ENCODE measurements at places on chromosomes 4 and X.

GRCh38 chr4:174317531-174317930, 33.8 kb downstream of the CEP44 start:
- DNase-seq = no peak

- DNase-seq = no peak
Observed at GRCh38 chrX:155534800-155535199, 76.4 kb upstream of the F8A3 start.

- DNase-seq = no peak
Observed at GRCh38 chr4:87592124-87592523, 16.2 kb upstream of the DSPP start.

- DNase-seq = no peak
Observed at GRCh38 chr4:103497692-103498091, 222.1 kb downstream of the TACR3 start.

DNA sequence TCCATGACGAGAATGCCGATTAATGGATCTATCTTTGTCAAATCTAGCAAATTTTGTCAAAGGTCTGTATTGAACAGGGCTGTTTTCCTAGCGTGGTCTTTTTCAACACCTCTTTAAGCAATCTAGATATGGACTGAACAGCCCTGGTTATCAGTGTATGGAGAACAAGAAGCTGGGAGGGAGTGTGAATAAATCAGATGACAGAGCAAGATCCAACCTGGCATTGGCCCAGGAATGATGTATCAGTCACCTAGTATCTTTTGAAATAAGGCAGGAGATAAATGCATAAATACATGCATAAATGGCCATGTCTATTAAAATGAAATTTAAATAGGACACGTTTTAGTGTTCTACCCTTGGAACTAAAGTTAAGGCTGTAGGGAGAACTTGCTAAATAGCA, 15.7 kb upstream of the AP1S2 start:
- no peak for DNase-seq

DNA sequence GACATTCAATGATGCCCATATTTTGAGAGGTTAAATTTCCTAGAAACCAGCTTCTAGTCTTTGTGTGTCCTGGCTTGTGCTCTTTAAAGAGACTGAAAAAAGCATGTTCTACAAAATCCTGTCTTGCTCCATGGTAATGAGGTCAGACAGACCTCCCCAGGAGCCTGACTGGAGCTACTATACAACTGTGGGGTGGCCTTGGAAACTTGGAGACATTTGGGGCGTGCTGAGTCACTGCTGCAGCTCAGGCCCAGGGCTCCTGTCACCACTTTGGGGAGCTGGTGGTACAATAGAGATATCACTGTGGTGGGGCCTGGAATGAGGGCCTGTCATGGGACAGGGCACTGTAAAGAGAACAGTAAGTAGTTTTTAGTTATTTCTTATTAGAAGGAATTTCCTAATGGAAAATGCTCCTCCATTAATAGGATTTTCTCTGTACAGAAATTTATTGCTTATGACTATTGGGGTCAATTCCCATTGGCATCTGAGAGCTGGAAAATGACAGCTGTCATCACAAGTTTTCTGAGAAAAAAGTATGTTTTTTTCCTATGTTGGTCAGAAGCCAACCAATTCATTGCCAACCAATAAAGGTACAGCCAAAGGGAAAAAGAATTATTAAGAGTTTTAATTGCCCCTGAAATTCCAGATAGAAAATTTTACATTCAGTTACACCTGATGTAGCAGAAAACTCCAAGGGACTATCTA, 207.4 kb upstream of the JADE1 start:
- DNase-seq = no peak

GRCh38 chr4:185723631-185724260, 88.2 kb downstream of the SORBS2 start:
- no peak for DNase-seq

DNA sequence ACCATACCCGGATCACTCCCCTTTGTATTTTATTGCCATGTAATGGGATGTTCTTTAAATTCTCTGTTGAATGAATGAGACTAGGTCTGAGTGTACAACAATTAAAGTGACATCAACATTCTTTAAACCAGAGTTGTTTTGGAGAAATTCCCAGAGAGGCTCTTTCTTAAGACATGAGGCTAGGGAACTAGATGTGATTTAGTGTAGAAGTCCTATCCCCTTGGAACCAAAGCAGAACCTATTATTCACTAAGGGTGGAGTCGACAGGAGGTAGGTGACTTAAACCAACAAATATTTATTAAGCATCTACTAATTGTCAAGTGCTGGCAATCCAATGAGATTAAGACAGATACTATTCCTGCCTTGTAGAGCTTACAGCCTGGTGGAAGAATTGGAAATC, 1.7 kb downstream of the EIF1AX start:
- no peak for DNase-seq

GRCh38 chr4:30720021-30720660, at the start of gene PCDH7:
TSS of gene PCDH7 (plus strand) at chr4:30720369. CDS start at chr4:30721423, 1,054 bp downstream.
- no peak for DNase-seq

GRCh38 chr4:69239557-69240168, 25.1 kb upstream of the UGT2B11 start:
- no peak for DNase-seq

- DNase-seq = no peak
Observed at GRCh38 chr4:163693211-163693610, 198.7 kb downstream of the TMA16 start.

GRCh38 chr4:4388836-4389575, 2.1 kb downstream of the NSG1 start:
- no peak for DNase-seq

- DNase-seq = no peak
Observed at GRCh38 chrX:135395064-135395463, 26.7 kb upstream of the SMIM10L2A start.

GRCh38 chrX:31604629-31605221, 532.9 kb upstream of the FTHL17 start:
- no peak for DNase-seq

DNA sequence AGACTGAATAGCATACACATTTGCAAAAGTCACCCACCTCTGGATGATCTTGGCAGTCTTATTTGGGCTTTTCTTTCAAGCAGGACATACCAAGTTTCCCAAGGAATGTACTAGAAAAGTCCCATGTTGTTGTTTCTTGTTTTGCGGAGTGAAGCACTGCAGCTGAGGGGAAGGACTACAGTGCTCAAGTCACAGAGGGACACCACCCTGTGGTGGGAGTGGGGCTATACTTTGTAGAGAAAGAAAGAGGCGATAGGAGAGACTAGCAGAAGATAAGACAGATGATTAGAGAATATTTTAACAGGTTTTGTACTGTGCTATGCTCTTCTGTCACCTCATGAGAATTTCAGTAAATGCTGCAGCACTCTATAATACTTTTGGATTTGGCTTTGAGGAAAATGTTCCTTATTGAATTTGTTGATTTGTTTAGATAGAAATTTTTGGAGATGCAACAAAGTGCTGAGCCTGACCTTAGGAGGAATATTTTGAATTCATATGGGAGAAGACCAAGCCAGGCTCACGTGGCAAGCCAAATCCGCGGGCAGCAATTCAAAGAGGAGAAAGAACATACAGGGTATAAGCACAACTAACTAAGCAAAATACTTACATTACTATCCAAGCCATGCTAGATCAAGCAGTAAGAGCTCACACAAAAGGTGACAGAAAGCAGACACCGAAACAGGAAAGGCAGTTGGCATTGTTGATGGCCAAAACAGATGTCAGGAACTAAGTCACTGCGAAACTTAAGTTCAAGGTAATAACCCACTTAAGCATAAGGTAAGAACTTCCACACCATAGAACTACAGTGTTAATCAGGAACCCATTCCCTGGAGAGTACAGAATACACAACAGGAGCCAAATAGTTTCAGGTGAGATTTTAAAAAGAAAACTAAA, 280.3 kb upstream of the INTU start:
- DNase-seq = no peak

- DNase-seq = no peak
Observed at GRCh38 chr4:186669159-186669731, 54.4 kb downstream of the FAT1 start.

DNA sequence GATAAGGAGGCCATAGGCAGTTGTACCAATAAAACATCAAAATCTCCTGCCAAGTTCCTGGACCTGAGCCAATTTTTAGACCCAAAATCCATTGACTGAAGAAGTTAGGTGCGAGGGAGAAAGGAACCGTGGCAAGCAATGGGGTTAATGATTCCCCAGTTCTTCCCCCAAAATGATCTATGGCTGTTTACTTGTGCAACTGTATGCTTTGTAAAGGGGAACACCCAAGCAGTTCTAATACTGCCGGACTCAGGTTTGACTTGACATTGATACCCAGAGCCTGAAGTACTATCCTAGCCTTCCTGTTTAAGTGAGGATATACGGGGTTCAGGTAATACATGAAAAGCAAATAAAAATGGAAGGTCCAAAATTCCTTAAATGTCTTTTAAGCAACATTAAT, 6.7 kb upstream of the EIF4E start:
- no peak for DNase-seq

DNA sequence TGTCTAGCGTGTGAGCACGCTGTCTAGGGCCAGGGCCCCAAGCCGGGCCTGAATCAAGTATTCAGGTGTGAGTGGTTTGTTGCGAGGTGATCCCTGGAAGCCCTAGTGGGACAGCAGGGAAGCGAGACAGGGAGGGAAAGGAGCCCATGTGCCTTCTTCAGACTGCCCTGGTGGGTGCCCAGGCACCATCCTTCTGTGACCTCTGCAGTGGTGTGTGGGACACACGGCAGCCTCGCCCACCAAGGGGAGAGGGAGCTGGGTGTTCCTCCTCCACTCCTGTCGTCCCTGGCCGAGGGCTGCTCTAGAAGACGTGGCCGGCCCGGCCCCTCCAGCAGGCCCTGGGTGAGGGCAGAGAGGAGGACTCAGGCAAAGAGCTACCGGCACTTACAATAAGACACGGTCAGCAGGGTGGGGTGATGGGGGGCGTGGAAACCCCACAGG, 47.4 kb downstream of the HTRA3 start:
- no peak for DNase-seq

GRCh38 chrX:85052636-85053343, 49.1 kb downstream of the APOOL start:
- no peak for DNase-seq

DNA sequence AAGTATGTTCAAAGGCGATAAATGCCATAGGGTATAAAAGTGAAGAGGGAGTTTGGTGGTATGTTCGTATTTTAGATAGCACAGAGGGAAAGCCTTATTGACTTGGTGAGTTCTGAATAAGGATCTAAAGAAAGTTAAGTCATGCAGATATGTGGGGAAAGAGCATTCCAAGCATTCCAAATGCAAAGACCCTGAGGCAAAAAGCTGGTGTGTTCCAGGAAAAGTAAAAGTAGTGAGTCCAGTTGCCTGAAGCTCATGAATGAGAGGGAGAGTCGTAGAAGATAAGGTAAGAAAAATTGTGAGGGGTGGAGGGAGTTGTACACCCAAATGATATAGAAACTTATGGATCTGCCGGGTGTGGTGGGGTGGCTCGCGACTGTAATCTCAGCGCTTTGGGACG, 426.7 kb downstream of the RPA4 start:
- no peak for DNase-seq

- DNase-seq = no peak
Observed at GRCh38 chr4:133102612-133103409, 46.3 kb upstream of the PCDH10 start.

GRCh38 chrX:102154218-102154860, 1.4 kb downstream of the BEX5 start:
- DNase-seq = peak; percentile 8

DNA sequence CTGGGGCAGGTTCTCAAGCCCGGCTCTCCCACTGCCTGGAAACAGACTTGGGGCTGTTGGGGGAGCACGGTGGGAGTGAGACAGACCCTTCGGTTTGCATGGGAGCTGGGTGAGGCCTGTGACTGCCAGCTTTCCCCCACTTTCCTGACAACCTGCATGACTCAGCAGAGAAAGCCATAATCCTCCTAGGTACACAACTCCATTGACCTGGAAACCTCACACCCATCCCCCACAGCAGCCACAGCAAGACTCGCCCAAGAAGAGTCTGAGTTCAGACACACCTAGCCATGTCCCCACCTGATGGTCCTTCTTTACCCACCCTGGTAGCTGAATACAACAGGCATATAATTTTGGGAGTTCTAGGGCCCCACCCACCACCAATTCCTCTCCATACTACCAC, 57.6 kb upstream of the UBQLN2 start:
- DNase-seq = no peak

GRCh38 chrX:150502091-150502490, 66.3 kb upstream of the MTM1 start:
- DNase-seq = no peak

GRCh38 chrX:109954333-109954732, 48.6 kb upstream of the TMEM164 start:
- peak; percentile 21 for DNase-seq

GRCh38 chrX:132676561-132677186, 187.8 kb upstream of the MBNL3 start:
- DNase-seq = peak; percentile 30

GRCh38 chr4:70008771-70009170, 13.0 kb downstream of the STATH start:
- DNase-seq = no peak

DNA sequence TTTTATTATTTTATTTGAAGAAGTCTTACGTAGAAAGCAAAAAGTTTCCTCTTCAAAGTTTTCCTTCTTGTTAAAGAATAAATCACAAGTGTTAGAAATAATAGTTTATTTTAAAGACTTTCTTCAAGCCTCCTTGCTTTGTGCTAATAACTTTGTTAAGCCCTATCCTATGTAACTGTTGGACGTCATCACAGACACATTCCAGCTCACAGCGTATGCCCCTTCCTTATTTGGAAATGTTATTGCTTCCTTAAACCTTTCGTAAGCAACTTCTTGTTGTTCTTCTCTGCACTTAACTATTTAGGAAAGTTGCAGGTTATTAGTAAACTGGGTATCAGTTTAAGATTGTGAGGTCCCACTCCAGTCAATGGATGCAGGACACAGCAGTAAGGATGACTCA, 7.6 kb upstream of the SRD5A3 start:
- no peak for DNase-seq

DNA sequence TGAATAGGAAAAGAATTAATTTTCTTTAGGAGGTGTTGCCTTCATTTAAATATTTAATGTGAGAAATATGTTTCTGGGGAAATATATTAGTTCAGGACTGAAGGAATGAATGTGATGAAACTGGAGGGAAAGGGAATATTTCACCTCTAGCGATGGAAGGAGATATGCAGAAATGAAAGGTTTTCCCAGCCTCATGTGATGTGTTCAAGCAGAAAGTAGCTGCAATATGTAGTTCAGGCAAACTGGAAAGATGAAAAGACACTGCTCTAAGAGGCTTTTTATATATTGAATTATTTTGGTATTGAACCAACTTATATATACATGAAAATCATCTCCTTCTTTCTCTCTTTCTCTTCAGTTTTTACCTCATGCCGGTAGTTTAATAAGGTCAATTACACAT, 3.4 kb downstream of the GRID2 start:
- DNase-seq = no peak

GRCh38 chr4:173767650-173768049, 237.6 kb upstream of the HAND2 start:
- DNase-seq = no peak

Measured in MM.1S (cell line).